Metanephros (tissue), 2 donors: ENCODE measurements at places on chromosomes 7 and 10. TPM values are rescaled to one million over a fixed set of nuclear protein-coding genes. Genes with fewer than 3 reads are reported as not detected.

Gene STEAP1B
- total RNA-seq: 1.5 TPM

Gene GRM3
- total RNA-seq: 0.18 TPM

Gene GNG11
- total RNA-seq: 22.5 TPM

Gene TEX47
- not detected for total RNA-seq

Gene THNSL1
- total RNA-seq: 9.4 TPM

Gene CAMK2B
- total RNA-seq: 6.1 TPM

Gene TRIM50
- total RNA-seq: 0.18 TPM

Gene PDZD7
- 1.6 TPM for total RNA-seq

Gene UNCX
- total RNA-seq: 7.5 TPM

Gene MTPN
- total RNA-seq: 154 TPM

Gene CYTH3
- 63.5 TPM for total RNA-seq

Gene NCF1
- total RNA-seq: 6.5 TPM

Gene GNB2
- total RNA-seq: 209 TPM

Gene FBXL13
- total RNA-seq: 3.2 TPM

Gene ELMO1
- total RNA-seq: 31.2 TPM

Gene DYDC2
- total RNA-seq: 0.99 TPM

Gene GIMAP4
- 24.2 TPM for total RNA-seq

Gene WNT8B
- total RNA-seq: 0.29 TPM

Gene PNLIP
- 0.12 TPM for total RNA-seq

Gene HHEX
- total RNA-seq: 5.3 TPM

Gene ACBD5
- total RNA-seq: 26.4 TPM

Gene PRKAR2B
- 24.5 TPM for total RNA-seq

Gene ZNF727
- 0.35 TPM for total RNA-seq

Gene BICC1
- 70.7 TPM for total RNA-seq

Gene TET1
- total RNA-seq: 16.5 TPM

Gene PODXL
- total RNA-seq: 127 TPM

Gene UCN3
- total RNA-seq: not detected

Gene DNA2
- 7.8 TPM for total RNA-seq

Gene ASB10
- 3.4 TPM for total RNA-seq

Gene BRAF
- 55.8 TPM for total RNA-seq
